Choroid plexus epithelial cell (primary cell): ENCODE measurements at places on chromosomes 7 and 10.

DNA sequence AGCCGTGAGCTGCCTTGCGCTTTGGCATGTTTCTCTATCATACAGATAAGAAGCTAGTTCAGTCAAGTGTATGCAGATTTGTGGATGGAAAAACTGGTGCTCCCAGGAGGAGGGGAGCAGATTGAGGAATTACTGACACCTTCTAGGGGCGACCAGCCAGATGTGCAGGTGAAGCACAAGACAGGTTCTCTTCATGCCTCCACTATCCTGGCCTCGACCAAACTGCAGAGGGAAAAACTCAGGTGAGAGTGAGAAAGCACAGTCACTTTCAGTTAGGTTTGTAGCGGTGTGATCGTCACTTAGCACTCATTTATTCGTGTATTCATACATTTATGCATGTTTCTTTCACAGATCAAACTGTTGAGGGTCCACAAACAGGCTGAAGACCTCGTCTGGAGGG lies 600 bp upstream of the DBNL start:
- no peak for DNase-seq

DNA sequence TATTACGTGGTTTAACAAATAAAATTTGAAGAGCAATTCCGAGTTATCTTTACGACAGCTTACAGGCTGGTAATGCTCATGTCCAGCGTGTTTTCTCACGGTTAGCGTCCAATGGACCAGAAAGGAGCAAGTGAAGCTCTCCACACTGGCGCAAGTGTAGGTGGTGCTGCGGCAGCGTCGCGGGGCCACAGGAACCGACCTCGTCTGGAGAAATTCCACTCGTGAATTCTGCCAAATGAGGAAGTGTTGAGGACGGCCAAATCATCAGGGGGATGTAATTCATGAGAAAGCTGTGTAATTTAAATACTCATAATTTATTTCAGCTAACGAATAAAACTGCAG lies 350 bp upstream of the ZNF37A start:
- DNase-seq = no peak

GRCh38 chr10:110008518-110009339 lies 945 bp downstream of the ADD3 start:
- DNase-seq = peak; percentile 25

GRCh38 chr7:100567751-100568175 lies 5.9 kb downstream of the SAP25 start:
- DNase-seq = peak; percentile 41

DNA sequence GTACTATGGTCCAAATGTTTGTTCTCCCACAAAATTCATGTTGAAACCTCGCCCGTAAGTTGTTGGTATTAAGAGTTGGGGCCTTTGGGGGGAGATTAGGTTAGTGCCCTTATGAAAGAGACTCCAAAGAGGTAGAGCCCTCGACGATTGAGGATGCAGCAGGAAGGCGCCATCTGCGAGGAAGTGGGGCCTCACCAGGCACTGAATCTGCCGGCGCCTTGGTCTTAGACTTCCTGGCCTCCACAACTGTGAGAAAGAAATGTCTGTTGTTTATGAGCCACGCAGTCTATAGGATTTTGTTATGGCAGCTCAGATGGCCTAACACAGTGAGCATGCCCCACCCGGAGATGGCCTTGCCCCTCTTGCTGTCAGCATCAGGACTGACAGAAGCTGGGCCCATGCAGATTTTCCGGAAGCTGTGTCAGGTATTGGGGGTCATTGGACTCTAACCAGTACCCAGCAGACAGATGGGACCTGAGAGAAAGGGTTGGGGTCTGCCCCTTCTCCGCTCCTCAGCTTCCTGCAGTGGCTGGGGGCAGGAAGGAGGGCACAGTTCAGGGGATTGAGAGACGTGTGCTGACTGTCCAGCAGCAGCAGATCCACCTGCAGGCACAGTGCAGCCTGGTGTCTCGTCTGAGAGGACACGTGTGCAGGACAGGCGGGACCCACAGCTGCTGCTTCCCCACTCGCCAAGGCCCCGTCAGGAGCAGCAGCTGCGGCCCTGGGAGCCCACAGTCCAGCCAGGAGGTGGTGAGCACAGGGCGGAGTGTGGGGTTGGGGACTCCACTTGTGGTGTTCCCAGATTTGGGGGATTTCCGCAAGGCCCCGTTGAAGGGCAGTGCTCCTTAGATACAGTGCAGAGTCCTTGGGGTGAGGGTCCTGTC lies 47.8 kb downstream of the MGMT start:
- DNase-seq = no peak

- DNase-seq = no peak
Measured at GRCh38 chr10:125757742-125758141, 17.9 kb downstream of the MMP21 start.

GRCh38 chr10:125264757-125265578 lies 104.6 kb upstream of the CTBP2 start:
- DNase-seq = no peak

DNA sequence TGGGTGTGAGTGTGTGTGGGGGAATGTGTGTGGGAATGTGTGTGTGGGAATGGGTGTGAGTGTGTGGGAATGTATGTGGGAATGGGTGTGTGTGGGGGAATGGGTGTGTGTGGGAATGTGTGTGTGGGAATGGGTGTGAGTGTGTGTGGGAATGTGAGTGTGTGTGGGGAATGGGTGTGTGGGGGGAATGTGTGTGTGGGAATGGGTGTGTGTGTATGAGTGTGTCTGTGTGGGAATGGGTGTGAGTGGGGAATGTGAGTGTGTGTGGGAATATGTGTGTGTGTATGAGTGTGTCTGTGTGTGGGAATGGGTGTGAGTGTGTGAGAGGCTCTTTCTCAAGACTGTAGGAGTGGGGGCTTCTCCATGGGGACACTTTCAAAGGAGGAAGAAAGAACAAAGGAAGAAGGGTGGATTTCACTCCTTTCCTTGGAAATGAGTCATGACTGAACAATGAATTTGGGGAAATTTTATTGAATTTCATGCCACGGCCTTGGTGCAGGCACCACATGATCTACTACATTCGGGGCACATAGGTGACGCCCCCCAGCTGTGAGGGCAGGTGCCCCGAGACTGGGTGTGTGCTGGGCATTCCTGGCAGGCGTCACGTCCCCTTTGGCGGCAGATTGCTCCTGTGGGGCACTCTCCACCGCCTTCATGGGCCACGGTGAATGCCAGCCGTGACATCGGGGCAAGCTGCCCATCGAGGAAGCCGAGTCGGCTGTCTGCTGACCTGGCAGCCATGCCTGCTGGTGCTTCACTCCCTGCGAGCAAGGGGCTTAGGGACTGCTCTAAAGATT lies 88.8 kb upstream of the INSIG1 start:
- no peak for DNase-seq

- DNase-seq = peak; percentile 62
Measured at GRCh38 chr7:34277016-34277802, 371.9 kb downstream of the BMPER start.

GRCh38 chr7:102297487-102298218 lies 11.0 kb downstream of the SH2B2 start:
- no peak for DNase-seq
